ENCODE measurements at places on chromosomes 5 and 9.
A peak's percentile ranks its signal among the peaks of the same experiment; 100 is the strongest.

DNA sequence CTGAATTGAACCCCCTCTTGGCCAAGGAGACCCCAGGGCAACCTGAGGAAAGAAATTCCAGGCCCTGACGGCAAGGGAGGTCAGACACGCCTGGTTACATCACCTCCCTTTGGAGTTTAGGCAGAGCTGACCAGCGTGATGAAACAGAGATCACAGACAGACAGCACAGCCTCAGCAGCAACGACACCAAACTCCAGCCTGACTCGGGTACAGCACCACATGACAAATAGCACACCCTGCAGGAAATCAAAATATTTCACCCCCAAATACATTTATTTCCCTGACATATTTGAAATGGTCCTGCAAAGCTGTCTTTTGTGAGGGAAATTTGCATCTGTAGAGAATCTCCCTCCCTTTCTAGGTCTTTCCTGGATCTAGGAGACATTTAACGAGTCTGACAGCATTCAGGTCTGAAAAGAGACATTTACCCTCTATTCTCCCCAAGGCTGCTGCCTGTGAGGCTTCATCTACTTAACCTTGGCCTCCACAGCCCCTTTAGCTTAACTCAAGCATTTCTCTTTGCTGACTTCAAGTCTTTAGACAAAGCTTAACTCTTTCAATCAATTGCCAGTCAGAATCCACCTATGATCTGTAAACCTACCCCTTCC, 2.6 kb downstream of the QSOX2 start:
- no peak for DNase-seq

GRCh38 chr9:110364451-110364850, 26.8 kb upstream of the TXNDC8 start:
- DNase-seq: no peak

- no peak for DNase-seq
Measured at GRCh38 chr9:92846662-92847145, 31.1 kb downstream of the ZNF484 start.

- DNase-seq: no peak
Measured at GRCh38 chr9:1709347-1709746, 305.8 kb upstream of the SMARCA2 start.

DNA sequence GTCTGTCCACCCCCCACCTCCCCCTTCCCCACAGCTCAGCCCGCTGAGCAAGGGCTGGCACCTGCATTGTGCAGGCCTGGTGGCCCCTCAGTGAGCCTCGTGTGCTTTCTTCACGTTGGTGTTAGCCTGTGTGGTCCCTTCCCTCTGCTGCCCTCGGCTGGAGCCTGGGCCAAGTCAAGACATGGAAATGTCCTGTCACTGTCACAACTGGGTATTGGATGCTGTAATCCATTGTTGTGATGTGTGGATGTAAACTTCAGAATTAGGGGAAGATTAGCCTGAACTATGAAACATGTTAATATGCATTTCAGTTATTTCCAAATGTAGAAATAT, 103.9 kb downstream of the TRIO start:
- DNase-seq: no peak

DNA sequence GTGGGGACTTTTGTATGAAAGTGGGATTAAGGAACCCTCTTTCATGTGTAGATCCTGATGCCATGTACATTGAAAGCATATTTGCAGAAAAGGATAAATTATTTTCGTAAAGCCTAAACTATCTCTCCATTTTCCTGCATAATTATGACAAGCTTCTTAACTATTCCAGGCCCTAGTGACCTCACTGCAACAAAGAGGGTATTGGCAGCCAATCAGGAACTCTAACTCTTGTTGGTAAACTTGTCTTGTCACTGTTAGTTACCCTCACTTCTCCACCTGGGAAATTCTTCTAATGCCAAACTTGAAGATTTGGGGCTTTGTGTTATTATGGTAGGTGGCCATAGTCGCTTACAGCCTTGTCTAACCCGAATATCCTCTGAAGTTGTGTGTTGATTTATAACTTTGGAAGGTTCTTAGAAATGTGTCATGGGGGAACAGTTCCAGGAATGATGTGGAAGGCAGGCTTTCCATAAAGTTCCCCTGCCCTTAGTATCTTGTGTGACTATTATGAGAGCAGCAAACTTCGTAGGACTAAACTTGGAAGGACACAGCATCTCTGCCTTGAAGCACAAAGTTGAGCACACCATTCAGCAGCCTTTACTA, 52.5 kb downstream of the IQGAP2 start:
- no peak for DNase-seq

DNA sequence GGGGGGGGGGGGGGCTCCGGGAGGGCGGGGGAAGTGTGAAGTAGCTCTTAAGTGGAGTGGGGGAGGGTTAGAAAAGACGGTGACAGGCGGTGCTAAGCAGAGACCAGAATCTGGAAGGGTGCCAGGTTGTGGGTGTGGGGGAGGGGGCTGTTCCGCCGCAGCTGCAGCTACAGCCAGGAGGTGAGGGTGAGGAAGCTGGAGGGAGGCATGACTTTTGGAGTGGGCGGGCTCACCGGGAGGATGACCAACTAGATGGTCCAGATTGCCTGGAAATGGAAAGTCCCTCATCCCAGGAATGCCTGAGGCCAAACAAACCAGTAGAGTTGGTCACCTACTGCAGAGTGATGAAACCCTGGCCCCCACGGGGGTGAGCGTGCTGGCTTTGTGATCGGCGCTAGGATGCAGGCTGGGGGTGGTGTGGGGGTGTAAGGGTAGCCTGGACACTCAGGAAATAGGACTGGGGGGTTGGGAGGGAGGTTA, 158.1 kb upstream of the SHB start:
- peak; percentile 92 for DNase-seq

- no peak for DNase-seq
Measured at GRCh38 chr9:134435550-134436378, 109.5 kb downstream of the RXRA start.

DNA sequence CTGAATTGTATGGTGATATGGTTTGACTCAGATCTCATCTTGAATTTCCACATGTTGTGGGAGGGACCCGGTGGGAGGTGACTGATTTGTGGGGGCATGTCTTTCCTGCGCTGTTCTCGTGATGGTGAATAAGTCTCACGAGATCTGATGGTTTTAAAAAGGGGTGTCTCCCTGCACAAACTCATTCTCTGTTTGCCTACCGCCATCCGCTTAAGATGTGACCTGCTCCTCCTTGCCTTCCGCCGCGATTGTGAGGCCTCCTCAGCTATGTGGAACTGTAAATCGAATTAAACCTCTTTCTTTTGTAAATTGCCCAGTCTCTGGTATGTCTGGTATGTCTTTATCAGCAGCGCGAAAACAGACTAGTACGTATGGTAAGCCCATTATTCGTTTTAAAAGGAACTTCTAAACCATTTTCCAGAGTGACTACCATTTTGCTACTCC, 48.7 kb downstream of the SLC36A1 start:
- no peak for DNase-seq

- DNase-seq: no peak
Measured at GRCh38 chr5:8695902-8696845, 827.2 kb downstream of the MTRR start.

DNA sequence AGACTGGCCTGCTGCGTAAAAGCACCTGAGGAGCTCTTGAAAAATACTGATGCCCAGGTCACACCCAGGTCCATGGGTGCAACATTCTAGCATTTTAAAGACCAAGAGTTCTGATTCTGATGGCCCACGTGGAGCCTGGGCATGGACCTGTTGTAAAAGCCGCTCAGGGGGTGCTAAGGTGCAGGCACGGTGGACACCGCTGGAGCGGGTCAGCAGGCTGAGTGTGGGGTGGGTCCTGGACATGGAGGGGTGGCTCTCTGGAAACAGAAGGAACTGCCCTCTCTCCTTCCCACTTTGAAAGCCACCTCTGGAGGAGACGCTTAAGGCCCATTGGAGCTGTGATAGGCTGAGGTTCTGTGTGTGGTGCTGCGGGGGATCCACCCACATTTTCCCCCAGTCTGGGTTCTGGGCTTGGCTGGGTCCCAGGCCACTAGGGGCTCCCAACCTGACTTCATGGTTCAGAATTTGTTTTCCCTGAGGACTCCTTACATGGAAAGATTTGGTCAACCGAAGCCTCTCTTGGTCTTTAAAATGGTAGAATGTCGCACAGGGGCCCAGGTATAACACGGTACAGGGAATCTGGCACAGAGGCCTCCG, 16.6 kb downstream of the GPRIN1 start:
- DNase-seq: no peak

GRCh38 chr5:153939101-153939500, 99.6 kb downstream of the FAM114A2 start:
- DNase-seq: no peak

GRCh38 chr5:15938186-15938585, 241.4 kb downstream of the MARCHF11 start:
- DNase-seq: no peak

DNA sequence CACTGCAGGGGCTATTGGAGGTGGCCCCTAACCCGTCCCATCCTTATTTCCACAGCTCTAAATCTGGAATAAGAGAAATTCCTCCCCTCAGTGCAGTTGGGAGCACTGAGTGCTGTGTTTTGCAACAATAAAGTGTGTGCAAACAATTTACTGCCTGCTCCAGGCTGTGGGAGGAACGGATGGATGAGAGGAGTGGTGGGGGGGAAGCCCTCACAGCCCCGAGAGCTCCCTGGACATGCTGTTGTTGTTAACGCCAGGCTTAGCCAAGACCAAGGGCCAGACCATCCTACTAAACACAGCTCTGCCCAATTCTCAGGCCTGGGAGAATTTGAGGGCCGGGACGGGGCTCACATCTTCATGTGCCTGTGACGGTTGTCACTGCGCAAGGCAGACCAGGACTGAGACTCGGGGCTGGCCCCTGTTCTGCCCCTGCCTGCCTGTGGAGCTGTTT, 200.2 kb downstream of the DAB2IP start:
- no peak for DNase-seq

Data from H4 (cell line).